ENCODE measurements at places on chromosomes 5 and 9.
A peak's percentile ranks its signal among the peaks of the same experiment; 100 is the strongest.

- no peak for DNase-seq
These were observed 464 bp upstream of the FAM151B start for GRCh38 chr5:80487444-80487828.

- DNase-seq, result no peak
These were observed 107.9 kb upstream of the EFNA5 start for GRCh38 chr5:107778647-107779046.

DNA sequence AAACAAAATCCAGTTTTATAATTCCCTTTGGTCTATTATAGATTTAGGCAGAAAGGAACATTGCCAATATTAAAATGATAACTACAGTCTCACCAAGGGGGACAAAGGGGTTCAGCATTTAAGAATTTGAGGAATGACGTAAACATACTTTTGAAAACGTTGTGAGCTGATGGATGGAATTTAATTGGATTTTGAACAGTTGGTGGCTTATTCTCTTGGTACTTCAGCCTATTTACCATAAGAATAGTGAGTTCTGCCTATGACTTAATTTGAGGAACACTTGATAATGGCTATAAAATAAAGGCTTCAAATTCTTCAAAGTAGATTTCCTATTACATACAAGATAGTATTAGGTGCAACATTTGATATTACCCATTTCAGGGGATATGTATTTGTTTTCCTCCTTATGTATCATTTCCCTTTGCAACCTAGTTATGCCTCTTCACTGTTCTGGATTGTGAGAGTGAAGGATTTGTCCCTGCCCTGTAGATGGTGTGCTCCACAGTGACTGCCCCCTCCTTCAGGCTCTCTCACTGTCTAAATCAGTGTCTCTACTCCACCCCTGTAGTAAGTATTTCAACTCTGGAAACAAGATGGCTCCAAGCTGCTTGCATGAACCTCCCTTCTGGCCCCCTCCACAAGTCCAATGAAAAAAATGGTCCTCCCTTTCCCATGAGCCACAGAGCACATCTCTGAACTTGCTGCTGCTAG is 225.6 kb downstream of the ARHGEF28 start:
- no peak for DNase-seq

DNA sequence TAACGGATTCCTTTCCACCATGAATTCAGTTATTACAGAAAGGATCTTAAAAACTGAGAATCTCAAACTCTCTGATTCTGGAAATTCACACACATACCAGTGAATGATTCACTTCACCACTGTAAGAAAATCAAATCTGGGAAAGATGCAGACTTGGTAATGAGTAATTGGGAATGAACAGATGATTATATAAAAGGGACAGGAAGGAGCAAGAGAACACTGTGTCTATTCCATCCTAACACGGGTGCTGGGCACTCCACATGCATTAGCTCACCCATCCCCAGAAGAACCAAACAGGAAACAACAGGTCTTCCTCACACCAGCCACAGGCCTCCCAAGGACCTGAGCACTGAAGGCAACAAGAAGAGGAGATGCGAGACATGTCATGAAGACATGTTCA is 74.8 kb upstream of the ZNF622 start:
- no peak for DNase-seq

- DNase-seq, result peak; percentile 24
These were observed 68.7 kb upstream of the ZNF618 start for GRCh38 chr9:113807173-113808061.

GRCh38 chr5:55254802-55255201 is 21.4 kb upstream of the CCNO start:
- DNase-seq, result no peak

DNA sequence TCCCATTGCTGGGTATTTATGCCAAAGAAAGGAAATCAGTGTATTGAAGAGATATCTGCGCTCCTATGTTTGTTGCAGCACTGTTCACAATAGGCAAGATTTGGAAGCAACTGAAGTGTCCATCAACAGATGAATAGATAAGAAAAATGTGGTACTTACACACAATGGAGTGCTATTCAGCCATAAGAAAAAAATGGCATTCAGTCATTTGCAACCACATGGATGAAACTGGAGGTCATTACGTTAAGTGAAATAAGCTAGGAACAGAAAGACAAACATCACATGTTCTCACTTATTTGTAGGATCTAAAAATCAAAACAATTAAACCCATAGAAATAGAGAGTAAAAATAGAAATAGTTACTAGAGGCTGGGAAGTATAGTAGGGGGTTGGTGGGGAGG is 1133.1 kb upstream of the ACO1 start:
- no peak for DNase-seq

GRCh38 chr9:111961009-111961408 is 64.4 kb downstream of the UGCG start:
- no peak for DNase-seq

DNA sequence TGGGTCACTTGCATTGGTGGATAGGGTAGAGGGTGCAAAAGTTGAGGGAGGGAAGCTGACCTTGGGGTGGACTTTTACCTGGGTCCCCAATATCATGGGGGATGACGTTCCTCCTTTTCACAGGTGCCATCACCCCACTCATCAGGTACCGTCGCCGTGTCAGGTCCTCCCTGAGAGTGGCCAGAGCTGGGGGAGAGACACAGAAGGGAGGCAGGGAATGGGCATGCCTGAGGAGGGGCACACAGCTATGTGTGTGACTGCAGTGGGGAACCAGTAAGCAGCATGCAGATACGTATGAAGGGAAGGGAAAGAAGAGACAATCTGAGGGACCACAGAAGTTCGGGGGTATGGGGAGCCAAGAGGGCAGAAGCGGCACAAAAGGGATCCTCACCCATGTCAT is 6.5 kb downstream of the CREB3 start:
- no peak for DNase-seq

DNA sequence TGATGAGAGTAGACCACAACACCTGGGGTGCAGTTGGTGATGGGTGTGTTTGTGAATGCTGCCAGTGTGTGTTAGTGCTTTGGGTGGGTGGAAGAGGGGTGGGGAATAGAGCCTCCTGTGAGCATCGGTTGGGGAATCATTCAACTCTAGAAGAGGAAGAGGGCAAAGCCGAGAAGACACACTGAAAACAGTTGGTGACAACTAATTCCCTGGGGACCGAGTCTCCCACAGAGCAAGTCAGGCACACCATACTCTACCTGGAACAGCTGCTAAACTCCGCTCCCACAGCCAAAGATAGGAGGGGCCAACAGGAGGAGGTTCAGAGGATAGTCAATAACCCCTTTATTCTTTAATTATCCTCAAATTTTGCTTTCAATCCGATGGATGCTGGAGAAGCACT is 1.6 kb upstream of the ARHGEF39 start:
- DNase-seq, result no peak

DNA sequence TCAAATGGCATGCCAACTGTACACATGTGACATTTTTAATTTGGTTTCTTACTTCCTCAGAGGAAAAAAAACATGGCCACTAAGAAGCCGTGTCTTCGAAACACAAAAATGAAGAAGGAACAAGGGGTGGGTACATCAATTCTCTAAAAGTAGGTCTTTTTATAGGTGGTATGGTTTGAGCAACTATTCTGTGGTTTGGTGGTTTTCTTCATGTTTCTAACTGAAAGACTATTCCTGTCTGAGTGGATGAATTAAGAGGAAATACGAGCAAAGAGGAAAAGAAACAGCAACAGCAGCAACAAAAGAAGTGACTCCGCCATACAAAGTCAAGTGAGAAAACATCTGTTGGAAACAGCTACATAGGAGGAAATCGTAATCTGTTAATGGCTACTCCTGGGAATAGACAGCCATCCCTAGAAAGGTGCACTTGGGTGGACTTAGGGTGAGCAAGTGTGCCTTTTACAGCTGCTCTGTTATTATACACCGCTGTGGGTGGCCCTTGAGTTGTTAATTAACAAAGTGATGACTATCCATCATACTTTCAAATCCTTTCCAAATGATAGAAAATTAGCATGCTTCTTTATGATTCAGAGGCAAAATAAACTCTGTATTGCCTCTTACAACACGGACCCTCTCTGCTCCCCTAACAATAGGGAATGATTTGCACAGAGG is 575.8 kb downstream of the TLE1 start:
- DNase-seq, result no peak

GRCh38 chr5:34686762-34687268 is 30.7 kb downstream of the RAI14 start:
- DNase-seq, result no peak

DNA sequence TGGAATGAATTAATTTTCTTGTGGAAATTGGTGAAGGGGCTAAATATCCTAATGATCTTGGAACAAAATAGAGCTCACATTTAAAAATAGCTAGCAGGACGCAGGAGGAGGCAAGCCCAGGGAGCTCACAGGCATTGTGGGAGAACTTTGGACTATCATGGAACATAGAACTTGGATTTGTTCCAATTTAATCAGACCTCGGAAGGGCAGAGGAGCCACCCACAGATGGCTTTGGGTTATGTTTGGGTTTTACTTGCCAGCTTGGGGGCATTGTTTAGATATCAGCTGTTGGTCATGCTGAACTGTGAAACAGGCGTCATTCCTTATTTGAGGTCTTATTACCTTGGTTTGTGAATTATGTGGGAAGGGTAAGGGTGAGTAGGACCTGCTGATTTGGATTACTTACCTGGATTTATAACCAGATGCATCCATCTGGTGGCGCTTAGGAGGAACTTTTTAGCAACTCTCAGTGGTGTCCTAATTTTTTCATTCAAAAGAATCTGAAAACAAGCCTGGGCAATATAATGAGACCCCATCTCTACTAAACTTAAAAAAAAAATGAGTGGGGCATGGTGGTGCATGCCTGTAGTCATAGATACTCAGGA is 14.1 kb upstream of the PTGR1 start:
- no peak for DNase-seq

GRCh38 chr5:135553688-135554462 is 18.1 kb upstream of the NEUROG1 start:
- no peak for DNase-seq

DNA sequence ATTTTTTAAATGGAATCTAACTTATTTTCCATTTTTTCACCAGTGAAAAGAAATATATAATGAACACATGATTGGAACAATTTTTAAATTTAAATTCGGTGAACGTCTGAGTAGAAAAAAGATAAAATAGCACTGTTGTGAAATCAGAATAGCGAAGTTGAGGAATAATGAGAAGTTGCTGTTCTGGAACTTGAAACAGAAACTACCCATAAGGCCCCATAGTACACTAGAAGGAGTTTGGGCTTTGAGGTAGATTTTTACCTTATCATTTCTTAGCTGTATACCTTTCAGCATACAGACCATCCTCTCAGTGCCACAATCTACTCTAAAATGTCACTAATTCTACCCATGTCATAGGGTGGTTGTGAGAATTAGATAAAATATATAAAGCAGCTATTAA is 35.1 kb downstream of the TDRD7 start:
- DNase-seq, result no peak

- DNase-seq, result no peak
These were observed 198.2 kb downstream of the SAXO1 start for GRCh38 chr9:18834740-18835361.

DNA sequence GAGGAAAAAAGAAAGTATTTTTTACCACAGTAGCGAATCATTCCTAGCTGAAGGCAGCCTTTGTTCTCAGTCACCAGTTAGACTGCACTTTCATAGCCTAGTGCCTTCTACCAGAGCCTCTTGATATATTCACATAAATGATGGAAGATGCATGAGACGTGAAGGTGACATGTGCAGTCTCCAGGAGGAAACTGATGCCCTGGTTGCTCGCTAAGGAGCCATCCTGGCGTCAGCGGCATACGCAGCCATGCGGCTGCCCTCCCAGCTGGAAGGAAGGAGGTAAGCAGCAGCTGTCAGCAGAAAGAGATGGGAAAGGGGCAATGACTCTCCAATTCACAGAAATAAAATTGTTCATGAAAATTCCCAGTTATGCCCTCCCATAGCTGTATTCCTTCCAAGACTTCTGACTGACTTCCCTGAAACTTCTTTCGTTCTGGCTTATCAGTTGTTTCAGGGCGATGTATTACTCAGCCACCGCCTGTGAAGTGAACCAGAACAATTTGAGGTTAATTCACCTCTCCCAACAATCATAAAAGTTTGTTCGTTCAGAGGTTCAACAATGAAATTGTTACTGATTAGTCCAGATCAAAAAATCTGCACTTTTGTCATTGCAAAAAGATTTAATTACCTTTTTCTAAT is 331.2 kb downstream of the NR2F1-AS1 start:
- DNase-seq, result no peak

- no peak for DNase-seq
These were observed 185.5 kb downstream of the HSD17B3 start for GRCh38 chr9:96116275-96117064.

DNA sequence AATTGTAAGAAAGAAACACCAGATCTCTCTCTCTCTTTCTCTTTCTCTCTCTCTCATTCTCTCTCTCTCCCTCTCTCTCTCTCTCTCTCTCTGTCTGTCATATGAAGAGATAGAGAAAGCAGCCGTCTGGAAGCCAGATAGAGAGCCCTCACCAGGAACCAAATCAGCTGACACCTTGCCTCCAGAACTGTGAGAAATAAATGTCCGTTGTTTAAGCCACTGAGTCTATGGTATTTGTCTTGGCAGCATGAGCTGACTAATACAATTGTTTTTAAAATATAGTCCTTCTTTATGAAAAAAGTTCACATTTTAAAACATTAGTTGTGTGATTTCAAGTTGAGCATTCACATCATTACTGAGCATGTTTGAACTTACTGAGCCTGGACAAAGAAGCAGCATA is 275.6 kb downstream of the CETN3 start:
- DNase-seq, result no peak

GRCh38 chr5:514101-514485 is 10.2 kb downstream of the SLC9A3 start:
- DNase-seq, result no peak

DNA sequence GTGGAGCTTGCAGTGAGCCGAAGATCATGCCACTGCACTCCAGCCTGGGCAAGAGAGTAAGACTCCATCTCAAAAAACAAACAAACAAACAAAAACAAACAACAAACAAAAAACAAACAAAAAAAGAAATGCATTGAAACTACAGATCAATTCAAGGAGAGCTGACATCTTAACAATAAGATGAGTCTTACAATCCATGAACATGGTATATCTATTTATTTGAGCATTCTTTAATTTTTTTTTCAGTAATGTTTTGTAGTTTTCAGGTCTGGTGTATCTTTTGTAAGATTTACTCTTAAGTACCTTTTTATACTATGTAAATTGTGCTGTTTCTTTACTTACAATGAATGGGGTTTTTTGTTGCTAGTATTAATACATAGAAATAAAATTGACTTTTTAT is 140.1 kb upstream of the DAPK1 start:
- DNase-seq, result no peak

GRCh38 chr9:94696545-94696944 is 30.0 kb upstream of the AOPEP start:
- DNase-seq, result no peak
